ENCODE measurements at places on chromosomes 13 and 19.
A peak's percentile ranks its signal among the peaks of the same experiment; 100 is the strongest.

DNA sequence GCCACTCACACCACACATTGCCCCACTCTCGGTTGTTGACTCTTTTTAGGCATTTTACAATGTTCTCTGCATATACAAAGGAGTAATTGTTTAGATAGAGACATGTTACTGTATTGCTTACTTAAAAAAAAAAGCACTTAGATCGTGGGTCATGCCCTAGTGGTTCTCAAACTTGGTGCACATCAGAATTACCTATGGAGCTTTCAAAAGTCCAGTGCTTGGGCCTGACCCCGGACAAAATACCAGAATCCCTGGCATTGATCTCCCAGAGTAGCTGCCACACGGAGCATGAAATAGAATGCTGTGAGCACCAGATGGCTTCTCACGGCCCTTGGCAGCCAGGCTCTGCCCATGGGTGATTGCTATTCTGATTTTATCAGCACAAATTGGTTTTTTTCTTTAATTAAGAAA is 20.0 kb downstream of the ACP7 start:
- DNase-seq = no peak

- DNase-seq = no peak
These were observed 192.1 kb upstream of the GPR12 start for GRCh38 chr13:26952551-26953143.

- no peak for DNase-seq
These were observed 1.4 kb downstream of the STK11 start for GRCh38 chr19:1206864-1207450.

DNA sequence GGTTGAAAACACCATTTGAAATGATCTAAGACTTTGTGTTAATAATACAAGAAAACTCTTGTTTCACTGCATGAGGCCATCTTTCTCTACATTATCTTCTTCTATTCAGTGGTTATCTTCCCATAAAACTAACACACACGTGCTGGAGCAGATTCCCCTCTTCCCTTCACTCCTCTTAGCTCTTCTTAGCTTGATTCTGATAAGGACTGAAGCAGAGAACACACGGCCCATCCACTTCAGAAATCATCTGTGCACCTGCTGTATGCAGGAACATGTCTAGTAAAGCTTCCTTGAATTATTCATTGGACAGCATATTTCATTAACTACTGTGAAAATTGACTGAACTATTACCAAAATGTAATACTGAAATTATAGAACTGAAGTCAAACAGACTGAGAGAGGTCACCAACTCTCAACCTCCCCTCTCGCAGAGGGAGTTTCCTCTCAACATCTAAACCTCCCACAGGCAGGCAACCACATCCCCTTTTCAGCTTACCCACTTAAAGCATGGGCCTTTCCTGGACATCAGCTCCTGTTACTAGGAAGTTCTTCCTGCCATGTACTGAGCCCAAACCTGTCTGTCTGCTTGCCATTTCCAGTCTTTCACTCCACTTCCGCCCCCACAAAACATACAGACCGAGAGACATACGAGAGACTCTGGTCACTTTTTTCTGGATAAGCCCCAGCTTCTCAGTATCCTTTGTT is 113.9 kb downstream of the CRYL1 start:
- DNase-seq = no peak

DNA sequence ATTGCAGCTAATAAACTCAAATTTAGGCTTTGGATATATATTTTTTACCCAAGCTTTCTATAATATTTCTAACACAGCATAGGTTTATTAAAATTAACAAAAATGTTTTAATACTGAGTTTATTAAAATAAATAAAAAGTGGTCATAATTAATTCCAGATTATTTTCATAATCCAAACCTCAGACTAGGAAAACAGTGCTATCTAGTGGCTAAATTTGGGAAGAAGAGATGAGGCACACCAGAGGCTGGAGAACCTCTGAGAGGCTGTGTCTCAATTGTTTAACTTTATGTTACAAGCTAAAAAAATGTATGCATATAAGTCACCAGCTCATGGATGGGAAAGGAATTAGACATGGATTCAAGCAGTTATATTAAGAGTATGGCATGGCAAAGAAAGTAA is 392.5 kb downstream of the DIAPH3 start:
- DNase-seq = no peak

DNA sequence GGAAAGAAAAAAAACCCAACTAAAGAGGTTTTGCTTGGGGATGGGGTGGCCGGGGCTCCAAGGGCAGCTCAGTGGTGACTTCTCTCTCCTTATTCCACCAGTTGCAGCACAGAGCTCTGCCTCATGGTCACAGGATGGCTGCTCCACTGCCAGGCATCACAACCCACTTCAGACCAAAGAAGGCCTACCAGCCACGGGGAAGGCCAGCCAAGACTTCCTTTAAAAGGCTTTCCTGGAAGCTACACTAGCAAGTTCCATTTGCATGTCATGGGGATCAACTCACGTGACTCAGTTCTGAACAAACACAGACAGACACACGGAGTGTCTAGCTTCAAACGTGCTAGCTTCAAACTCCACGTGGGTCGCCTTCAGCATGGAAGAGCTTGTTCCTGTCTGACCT is 13.2 kb upstream of the EIF3G start:
- DNase-seq = no peak

GRCh38 chr13:95530178-95530577 is 22.3 kb upstream of the CLDN10 start:
- no peak for DNase-seq

GRCh38 chr13:32059511-32059984 is 28.0 kb downstream of the FRY start:
- DNase-seq = no peak

GRCh38 chr19:15430526-15431120 is 11.8 kb upstream of the AKAP8L start:
- DNase-seq = no peak

GRCh38 chr13:30743319-30744055 is 8.1 kb downstream of the ALOX5AP start:
- DNase-seq = peak; percentile 48

DNA sequence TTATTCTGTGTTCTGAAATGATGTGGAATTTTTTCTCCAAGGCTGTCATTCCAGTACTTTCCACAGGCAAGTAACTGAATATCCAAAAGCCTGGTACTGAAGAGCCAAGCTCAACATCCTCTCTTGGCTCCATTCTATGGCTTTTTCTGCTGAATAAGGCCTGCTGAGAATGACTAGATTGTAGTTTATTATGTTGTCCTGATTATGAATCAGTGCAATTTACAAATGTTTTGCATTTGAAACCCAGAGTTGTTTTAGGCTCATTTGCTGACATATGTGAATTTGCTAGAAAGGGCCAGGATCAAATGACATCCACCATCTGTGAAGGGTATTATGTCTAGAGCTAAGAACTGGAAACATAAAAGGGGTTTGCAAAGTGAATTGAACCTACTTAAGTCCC is 596.6 kb downstream of the KCTD12 start:
- no peak for DNase-seq

DNA sequence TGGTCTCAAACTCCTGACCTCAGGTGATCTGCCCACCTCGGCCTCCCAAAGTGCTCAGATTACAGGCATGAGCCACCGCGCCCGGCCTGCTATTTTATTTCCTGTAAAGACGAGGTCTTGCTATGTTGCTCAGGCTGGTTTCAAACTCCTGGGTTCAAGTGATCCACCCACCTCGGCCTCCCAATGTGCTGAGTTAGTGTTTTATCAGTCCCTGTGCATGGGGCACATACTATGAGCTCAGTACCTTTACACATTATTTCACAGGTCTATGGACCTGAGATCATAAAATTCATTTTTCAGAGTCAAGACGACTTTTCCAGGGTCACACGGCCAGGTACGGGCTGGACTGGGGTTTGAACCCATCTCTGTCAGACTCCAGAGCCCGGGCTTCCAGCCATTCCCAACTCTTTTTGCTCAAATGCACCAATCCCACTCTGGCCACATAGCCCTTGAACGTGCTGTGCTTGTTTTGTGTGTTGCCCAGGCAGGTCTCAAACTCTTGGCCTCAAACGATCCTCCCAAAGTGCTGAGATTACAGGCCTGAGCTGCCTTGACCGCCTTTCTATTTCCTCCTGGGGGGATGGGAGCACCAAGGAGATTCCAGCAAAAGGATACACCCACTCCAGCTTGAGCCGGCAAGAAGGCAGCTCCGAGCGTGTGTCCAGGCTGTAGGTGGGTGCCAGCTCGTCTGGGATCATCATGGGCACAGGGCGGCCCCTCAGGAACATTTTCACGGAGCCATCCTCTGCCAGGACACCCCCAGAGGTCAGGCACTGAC is 1.1 kb downstream of the EML2 start:
- DNase-seq = no peak

- DNase-seq = no peak
These were observed 8.5 kb downstream of the CFD start for GRCh38 chr19:867855-868457.

DNA sequence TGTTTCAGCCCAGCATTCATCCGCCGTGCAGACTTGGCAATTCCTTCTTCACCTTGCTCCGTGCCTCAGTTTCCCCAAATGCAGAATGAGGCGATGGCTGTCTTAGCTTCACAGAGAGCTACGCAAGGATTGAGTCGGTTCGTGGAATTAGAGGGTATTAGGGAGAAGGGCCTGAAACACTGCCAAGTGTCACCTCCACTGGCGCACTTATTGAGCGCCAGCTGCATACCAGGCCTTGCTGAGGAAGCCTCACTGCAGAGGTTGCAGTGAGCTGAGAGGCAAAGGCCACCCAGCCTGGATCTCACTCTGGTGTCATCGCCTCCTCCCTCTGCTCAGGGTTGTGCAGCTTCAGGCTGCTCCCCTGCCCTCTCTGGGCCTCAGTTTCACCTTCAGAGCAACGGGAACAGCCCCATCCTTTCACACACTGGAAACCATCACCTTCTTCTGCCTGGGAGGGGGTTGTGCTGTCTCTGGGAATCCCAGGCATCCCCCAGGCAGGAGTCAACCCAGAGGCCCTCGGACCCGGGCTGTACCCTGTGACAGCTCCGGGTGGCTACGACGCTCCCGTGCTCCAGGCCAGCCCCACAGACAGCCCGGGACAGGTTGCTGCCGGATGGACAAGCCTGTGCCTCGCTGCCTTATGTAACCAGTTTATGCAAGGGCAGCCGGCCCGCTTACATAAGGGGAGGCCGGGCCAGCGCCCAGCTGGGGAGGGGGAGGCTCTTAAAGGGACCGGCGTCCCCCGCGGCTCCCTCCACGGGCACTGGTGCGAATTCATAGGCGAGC is 31.9 kb downstream of the NFIC start:
- no peak for DNase-seq

DNA sequence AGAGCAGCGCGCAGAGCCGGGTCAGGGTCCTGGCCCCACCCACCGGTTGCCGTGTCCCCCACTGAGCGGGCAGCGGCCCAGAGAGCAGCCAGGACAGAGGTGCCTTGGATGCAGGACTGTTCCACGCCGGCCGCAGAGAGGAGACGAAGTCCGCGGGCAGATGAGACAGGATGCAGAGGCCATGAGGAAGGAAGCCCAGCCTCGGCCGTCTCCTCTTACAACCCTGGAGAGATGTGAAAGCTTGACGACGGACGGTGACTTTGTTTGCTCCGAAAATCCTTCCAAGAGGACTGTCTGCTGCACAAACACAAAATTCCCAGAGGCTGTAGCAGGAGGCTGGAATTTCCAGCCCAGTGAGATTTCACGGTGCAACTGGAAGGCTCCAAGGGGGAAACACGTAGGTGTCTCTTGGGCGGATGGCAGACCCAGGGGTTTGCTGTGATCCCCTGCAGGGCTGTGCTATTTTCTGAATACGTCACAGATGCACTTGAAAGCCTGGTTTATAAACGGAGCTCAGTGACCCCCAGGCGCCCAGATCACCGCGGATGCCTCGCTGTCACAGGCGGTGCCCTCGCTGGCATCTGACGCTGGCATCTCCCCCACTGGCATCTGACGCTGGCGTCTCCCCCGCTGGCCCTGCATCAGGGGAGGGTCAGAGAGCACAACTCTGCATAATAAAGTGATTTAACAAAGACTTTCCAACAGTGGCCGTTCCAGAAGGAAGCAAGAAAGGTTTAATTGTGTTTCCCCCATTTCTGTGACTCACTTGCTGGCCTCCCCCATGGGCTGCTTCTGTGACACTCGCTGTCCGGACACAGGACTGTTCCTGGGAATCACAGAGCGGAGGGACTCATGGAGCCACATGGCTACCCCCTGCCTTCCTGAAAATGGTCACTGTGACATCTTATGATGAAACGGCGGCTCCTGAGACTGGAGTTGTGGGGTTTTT is 62.0 kb upstream of the C13orf46 start:
- DNase-seq = peak; percentile 76

DNA sequence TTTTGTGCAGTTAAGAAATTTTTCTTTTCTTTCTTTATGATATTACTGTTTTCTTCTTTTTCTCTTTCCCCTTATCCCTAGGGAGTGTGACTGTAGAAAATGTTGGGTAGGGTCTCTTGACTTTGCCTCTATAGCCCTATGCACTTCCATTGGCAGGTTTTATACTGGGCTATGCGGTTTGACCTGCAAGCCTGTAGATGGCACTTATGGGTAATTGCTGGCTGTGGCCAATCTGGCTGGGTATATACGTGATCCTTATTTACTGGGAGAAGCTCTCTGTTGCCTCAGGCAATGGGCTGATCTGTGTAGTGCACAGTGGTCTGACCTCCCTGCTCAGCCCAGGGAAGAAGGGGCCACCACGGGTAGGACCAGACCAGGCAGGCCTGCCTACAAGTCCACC is 78.8 kb downstream of the RAP2A start:
- no peak for DNase-seq

DNA sequence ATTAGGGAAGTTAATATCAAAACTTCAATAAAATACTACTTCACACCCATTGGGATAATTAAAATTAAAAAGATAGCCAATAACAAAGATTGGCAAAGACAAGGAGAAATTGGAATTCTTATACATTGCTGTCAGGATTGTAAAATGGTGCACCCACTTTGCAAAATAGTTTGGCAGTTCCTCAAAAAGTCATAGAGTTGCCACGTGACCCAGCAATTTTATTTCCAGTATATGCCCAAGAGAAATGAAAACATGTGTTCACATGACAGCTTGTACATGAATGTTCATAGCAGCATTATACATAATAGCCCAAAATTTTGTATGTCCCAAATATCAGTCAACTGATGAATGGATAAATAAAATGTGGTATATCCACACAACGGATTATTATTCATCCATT is 3.3 kb downstream of the MBD3L1 start:
- DNase-seq = no peak

- DNase-seq = peak; percentile 83
These were observed 14.4 kb downstream of the EPS15L1 start for GRCh38 chr19:16457195-16457953.

DNA sequence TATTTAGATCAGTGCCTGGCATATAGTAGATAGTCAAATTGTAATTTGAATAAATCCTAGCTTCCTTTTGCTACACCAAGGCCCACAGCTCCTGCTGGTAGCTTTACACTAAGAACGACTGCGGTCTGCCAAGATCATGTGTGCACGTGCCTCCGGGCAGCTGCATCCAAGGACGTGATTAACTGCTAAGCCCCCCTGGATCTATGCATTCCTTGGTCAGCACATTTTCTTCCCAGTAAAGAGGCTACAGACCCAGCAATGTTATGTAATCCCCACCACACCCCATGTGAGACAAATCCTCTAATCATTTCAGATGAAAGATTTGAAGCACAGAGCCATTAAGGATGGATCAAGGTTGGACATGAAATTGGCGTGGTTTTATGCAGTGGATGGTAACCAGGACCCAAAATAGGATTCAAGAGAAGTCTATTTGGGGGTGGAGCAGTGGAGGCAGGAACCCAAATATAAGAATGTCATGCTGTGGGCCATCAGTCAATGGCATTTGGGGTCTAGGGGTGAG is 65.2 kb upstream of the PEG3 start:
- DNase-seq = no peak

GRCh38 chr13:95474992-95475391 is 77.5 kb upstream of the CLDN10 start:
- DNase-seq = no peak

All from kidney (tissue), 22 donors.